ENCODE measurements at places on chromosomes 12 and 14.

DNA sequence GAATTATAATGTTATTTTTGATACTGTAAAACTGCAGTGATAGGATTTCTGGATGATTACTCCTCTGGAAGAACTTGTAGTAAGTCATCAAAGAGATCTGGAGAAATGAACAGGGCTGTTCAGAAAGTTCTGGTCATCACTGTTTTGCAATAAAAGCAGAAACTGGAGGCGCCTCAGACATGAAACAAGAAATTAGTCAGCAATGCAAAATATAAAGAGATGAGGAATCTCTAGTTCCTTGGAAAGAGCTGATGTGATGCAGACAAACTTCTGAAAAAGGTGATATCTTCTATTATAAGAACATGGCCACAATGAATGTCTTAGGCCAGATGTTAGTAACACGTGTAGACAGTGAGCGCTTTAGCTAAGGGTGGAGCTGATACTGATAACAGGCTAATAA lies 9.5 kb downstream of the ACIN1 start:
- DNase-seq: no peak

DNA sequence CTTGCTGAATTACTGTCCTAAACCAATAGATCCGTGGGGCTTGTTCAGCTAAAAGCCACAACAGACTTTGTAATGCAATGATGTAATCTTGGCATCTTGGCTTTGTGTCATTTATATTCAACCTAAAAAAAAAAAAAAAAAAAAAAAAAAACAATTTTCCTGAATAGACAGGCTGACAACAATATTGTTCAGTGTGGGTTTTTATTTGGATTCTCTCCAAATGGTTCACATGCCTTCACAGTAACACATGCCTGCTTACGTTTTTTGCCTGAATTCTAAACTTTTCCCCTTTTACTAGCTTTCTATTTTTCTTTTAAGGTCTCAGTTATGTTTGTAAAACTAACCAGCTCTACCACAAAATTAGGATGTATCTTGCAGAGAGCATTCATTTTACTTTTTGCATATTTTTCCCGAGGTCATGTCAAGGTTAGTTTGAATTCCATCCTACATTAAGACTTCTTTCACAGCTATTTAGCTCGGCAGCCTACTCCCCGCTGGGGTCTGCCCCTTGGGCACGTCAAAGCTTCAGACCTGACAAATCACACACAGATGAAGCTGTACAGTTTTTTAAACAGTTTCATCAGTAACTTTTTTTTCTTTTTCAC lies 213.7 kb upstream of the NPAS3 start:
- DNase-seq: no peak

GRCh38 chr14:88910386-88910785 lies 85.9 kb downstream of the TTC8 start:
- DNase-seq: no peak

DNA sequence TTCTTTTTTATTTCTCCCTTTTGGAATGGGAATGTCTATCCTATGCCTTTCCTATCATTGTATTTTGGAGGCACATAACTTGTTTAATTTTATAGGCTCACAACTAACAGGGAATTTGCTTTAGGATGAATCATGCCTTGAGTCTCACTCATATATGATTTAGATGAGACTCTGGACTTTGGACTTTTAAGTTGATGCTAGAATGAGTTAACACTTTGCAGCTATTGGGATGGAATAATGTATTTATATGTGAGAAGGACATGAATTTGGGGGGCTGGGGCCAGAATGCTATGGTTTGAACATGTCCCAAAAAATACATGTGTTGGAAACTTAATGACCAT lies 365.3 kb downstream of the ZFP36L1 start:
- no peak for DNase-seq

GRCh38 chr12:5230156-5230555 lies 186.5 kb downstream of the KCNA5 start:
- DNase-seq: no peak

- no peak for DNase-seq
Observed at GRCh38 chr14:30287579-30288445, 271.1 kb upstream of the G2E3 start.

GRCh38 chr12:119748497-119748896 lies 80.6 kb downstream of the PRKAB1 start:
- DNase-seq: no peak

DNA sequence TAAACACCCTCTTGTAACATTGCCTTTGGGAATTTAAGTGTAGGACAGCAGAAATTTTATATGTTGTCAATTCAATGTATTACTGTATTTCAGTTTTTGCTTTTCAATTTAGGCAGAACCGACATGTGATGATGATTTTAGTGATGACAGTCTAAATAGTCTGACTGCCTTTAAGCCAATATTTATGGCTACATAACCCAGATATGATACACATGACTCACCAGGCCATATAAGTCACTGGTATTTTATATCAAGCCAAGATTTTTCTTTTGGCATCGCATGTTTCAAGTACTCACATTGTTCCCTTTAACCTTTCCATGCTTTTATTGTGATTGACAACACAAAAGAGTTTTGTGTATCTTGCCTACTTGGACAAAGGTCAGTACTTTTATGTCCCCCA lies 13.6 kb upstream of the PPM1A start:
- DNase-seq: no peak

DNA sequence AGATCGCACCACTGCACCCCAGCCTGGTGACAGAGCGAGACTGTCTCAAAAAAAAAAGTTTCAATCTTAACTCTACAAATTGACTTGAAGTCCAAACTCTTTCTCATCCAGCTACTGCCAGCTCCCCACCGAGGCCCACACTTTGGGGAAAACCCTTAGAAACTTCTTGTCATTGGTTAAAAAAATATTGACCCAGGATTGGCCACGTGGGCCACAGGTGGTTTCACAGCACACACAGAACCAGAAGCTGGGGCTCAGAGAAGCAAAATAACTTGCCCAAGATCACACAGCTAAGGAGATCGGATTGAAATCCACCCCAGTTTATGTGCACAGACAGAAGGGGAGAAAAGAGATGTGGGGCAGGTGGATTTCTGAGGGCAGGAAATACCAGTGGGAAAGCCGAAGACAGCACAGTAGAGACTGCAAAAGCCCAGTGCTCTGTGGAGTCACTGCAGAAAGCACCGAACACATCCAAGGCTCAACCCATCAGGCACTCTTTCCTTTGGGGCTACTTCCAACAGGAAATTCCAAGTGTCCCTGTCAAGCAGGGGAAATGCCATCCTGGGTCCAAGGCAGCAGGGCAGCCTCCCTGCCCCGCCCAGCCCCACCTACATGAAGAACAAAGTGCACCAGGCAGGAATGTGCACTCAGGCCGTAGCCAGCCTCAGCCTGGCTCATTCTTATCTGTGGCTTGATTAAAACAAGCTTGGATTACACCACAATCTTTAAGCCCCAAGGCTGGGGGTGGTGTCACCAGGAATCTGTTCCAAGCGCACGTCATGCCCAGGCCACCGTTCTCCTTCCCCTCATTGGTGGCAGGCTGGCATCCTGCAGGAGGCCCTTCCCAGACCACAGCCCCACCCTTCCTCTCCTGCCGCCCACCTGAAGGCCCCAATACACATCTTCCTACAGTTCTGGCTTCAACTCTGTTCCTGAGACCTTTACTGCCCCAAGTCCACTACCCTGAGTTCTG lies 72.5 kb downstream of the ITPK1 start:
- DNase-seq: no peak

DNA sequence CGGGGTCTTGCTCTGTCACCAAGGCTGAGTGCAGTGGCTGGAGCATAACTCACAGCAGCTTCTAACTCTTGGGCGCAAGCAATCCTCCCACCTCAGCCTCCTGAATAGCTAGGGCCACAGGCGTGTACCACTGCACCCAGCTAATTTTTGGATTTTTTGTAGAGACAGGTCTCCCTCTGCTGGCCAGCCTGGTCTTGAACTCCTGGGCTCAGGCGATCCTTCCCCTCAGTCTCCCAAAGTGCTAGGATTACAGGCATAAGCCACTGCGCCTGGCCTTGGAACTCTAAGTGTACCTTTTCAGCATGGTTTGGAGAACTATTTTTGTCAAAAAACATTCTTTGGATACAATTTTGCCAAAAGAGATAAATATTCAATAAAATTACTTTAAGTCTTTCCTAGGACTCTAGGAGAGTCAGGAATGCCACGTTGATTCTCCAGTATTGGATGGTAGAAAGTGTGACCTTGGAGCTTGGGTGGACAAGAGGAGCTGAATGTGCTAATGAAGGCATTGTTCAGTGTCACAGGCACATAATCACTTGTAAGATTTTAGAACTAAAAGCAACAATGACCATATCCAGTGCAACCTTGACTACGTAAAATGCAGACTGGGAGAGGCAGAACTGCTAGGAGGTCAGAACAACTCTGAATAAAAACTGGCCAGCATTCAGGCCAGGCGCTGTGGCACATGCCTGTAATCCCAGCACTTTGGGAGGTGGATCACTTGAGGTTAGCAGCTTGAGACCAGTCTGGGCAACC lies 2.8 kb downstream of the SRSF9 start:
- DNase-seq: no peak

DNA sequence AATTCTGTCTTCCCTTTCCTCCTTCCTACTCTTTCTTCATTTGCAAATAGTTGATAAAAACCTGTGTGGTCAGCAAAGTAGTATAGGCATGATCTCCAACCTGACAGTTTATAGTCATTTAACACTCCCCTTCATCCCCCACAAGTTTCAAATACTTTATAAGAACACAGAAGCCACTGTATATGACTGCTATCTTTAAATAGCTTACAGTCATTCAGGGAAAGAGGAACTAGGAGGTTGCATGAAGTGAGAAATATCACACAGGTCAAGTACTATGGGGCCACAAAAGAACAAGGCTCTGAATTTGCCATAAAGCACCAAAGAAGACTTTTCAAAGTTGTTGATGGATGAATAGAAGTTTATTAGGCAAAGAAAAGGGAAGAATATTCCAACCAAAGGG lies 431.3 kb downstream of the NPAS3 start:
- no peak for DNase-seq

GRCh38 chr14:92263681-92264080 lies 59.3 kb upstream of the SLC24A4 start:
- no peak for DNase-seq

- no peak for DNase-seq
Observed at GRCh38 chr12:17588968-17589367, 501.0 kb downstream of the RERGL start.

DNA sequence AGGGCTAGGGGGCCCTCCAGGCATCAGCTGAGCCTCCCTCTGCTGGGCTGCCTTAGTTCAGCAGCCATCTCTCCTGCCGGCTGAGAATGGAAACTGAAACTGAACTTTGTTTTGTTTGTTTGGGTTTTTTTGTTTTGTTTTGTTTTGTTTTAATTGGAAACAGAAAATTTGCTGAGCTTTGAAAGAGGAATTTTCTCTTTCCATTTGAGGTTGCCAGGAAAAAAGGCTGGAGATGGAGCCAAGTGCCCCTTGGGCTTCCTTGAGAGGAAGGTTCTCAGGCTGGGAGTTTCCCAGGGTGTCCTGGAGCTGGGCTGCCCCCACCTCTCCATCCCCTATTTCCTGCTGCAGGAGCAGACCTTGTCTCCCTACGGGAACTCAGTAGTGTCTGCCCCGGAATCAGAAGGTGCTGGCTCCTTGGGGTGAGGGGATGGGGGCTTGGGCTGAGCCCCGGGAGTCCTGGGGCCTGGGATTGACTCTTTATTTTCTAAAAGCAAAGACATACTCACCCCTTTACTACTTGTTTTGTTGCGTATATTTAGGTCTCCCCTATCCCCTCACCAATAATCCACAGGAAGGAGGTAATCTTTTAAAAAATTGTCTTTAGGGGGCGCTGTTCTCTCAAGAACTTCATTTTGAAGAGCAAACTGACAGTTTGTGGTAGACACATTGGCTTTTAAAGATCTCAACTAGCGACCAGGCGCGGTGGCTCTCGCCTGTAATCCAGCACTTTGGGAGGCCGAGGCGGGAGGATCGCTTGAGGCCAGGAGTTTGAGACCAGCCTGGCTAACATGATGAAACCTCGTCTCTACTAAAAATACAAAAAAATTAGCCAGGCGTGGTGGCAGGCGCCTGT lies 21.3 kb upstream of the OASL start:
- no peak for DNase-seq

DNA sequence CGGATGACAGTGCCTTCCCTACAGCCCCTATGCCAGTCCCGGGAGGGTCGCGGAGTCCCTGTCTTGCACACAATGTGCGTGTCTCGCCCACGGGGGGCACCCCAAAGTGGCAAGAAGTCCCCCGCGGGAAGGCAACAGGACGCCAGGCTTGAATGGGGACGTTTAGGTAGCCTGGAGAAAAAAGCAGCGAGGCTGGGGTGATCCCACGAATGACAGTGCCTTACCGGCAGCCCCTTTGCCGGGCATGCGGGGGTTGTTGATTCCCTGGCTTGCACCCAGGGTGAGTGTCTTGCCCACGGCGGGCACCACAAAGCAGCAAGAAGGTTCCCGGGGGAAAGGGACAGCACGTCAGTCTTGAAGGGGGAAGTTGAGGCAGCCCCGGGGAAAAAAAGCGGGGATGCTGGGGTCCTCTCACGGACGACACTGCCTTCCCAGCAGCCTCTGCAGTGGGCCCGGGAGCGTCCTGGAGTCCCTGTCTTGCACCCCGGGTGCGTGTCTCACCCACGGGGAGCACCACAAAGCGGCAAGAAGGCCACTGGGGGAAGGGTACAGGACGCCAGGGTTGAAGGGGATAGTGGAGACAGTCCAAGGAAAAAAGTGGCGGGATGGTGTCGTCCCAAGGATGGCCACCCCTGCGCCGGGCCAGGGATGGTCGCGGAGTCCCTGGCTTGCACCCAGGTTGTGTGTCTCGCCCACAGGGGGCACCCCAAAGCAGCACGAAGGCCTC lies 156.8 kb upstream of the ALG10B start:
- no peak for DNase-seq
